ENCODE measurements at places on chromosomes 6 and 20.

DNA sequence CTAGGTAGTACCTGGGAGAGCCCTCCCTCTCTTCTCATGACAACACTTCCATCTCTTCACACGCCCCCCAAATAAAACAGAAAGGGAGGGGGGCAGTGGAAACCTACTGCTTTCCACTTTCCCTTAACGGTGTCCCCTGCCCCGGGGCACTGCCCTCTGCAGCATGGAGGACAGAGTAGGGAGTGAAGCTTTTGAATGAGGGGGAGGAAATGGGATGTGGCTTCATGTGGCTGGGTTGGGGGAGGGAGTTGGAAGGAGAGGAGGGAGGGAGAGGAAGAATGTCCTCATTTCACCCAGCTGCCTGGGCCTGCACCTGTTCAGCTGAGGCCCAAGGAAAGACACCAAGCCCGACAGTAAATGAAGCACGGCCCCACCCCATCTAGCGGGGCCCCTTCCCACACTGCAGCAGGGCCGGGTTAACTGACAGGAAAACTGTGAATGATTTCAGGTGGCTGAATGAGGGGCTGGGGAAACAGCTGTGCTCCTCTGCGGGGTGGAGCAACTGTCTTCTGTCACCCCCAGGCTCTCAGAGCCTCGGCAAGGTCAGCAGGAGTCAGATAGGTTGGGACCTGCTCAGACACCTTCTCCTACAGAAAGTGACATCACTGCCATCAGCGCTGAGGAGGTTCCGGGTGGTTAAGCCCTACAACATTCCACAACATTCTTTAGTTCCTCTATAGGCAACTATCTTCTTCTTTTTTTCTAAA is 40.0 kb upstream of the TAF8 start:
- DNase-seq, result no peak

DNA sequence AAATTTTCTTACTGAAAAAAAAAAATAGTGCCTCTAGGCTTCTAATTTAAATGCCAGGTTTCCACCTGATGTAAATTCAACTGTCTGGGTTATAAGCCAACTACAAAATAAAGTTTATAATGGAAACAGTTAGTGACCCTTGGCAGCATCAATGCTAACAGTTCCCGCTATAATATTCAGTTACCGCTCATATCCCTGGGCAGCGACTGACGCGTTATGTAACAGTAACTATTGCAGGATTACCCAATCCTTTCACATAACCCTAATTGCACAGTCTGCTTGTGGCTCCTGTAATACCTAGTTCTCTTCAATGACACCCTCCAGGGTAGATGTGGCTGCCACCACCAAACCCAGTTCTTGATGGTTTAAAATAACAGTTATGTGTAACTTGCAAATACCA is 208.6 kb downstream of the MOXD1 start:
- no peak for DNase-seq

DNA sequence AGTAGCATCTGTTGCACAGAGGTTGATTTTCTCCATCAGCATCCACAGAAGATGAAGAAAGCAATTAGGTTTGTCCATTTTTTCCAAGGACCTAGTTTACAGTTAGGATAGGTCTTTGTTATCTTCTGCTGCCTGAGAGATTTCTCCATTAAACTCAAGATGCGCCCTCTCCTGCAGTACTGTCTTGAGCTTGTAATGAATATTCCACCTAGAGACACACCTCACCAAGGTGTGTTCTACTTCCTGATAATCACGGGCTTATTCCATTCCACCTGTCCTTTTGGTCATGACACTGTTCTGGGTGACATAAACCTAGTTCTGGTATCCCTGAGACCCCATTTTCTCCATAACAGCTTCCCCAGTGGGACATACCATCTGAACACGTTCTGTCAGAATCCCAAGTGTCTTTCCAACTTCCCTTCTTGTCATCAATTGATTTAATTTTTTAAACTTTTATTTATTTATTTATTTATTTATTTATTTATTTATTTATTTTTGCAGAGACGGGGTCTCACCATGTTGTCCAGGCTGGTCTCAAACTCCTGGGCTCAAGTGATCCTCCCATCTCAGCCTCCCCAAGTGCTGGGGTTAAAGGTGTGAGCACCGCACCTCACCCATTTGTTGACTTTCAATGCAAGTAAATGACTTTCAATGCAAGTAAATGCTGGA is 75.6 kb upstream of the HS3ST5 start:
- DNase-seq, result no peak

DNA sequence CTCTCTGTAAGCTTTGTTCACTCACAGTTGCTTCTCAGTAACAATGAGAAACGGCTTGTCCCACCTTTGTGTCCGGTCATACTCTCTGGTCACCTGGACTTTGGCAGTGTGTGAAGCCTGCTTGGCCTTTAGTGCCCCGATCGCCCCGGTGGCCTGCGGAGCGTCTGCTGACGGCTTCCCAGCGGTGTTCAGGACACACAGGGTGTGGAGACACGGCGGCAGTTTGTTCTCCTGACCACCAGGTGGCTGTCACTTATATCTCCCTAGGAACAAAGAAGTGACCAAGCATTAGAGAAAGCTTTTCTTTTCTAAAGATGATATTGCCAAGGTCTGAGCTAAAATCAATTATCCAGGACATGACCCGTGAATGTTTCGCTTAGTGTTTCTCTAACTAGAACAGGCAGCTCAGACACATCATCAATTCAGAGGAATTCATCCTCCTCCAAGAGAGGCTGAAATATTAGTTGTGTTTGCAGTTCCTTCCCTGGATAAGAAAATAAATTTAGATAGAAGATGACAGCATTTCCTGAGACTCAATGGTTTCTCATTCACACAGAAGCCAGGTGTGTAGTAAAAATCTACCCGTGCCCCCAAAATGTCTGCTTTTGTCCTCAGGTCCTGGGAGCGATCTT is 167.4 kb upstream of the THBS2 start:
- DNase-seq, result peak; percentile 50
